NCI-H524 treated with DMSO at 0.1 percent for 48 hours (cell line): ENCODE measurements at places on chromosomes 16 and 17.

GRCh38 chr16:28258567-28258966, 33.8 kb upstream of the SBK1 start:
- DNase-seq = no peak

GRCh38 chr17:14833201-14833785, 431.8 kb downstream of the PMP22 start:
- DNase-seq = no peak

DNA sequence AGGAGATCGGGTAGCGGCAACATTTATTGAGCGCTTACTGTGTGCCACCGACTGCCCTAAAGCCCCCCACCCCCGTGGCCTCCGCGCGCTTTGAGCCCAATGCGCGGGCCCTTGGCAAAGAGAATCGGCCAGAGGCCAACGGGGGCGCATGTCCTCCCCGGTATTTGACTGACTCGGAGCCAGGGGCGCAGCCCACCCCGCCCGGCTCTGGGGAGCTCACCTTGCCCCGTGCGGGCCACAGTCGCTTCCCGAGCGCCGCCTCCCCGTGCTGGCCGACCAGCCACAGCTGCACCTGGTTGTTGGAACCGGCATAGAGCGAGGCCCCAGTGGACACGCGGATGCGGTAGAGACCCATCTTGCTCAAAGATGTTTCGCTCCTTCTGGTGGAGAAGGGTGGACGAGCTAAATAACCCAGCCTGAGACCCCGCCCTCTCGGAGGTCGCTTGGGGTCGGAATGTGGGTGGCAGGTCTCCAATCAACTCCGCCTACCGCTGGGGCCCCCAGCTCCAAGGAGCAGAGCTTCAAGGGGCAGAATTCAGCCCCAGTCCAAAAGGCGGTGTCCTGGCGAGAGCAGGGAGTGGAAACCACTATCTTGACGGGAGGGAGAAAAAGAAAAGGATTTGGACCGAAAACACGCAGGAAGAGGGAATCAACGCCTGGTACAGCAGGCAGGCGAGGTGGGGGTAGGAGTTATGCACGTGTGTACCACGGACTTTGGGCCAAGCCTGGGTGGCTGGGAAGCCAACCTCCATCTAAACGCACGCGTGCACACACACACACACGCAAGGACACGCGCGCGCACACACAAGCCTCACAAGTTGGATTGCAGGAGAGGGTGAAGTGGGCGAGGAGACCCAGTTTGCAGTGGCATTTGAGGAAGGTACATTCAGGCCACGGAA, at the start of gene ALOX15:
ALOX15 (minus strand) TSS at position 382 of the 899 bp plus-strand sequence; CDS start at position 355, 27 bp downstream.
- no peak for DNase-seq

DNA sequence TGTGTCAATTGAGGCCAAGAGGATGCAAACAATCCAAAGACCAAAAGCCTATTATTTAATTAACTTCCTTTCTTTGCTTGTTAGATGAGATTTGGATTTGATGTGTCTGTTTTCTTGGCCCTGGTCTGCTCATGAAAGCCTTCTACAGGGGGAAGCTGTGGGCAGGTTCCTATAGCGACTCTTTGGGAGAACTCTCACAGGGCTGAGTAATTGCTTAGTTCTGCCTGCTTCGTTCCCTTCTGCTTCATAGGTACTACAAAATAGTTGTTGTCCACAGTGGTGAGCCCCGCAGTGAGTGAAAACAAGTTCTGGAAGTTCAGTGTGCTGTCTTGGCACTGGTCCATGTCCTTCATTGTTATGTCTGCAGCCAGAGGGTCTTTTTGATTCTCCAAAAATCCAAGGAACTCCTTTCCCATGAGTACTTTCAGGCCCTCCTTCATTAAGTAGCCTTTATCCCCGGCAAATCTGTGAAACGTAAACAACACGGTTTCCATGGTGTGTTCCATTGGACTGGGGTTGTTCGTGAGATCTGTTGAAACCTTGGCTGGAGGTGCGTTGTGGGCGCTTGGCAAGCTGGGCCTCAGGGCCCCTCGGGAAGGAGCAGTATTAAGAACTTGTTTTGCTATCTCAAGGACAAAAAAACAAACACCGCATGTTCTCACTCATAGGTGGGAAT, 30.0 kb upstream of the ANKRD40CL start:
- no peak for DNase-seq

- no peak for DNase-seq
Observed at GRCh38 chr16:66161269-66161668, 205.2 kb upstream of the CDH5 start.

DNA sequence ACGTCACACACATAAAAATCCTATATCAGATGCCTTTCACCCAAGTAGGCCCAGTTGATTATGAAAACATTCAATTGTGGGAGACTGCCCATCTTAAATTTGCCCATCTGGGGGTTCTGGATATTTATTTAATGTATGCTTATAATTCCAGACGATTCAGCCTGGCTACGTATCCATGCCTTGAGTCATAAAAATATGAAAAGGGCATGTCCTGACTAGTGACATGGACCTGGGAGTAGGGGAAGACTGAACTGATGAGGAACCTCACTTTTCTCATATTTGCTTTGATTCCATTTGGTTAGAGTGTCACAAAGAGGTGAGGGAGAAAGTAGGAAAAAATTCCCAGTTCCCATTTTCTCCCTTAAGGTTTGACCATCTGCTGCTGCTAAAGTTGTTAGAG, 122.5 kb upstream of the GNAO1 start:
- DNase-seq = no peak

DNA sequence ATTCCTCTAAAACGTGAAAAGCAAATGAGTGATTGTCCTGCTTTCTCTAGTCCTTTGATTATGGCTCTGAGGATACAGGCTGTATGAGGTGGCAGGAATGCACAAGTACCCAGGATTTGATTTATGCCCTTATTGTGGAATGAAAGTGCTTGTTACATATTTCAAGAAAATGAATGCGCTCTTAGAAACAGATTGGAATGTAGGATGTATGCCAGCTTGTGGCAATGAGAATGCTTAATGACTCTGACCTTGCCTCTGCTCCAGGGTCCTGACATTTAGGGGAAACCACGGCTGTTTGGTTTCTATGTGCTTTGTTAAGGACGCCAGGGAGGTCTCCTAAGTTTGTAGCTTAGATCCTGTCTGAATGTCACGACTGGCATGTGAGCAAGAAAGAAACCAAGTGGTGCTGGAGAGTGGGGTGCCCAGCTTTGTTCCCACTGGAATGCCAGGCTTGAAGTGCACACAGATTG, 22.0 kb downstream of the PRCD start:
- no peak for DNase-seq

- no peak for DNase-seq
Observed at GRCh38 chr17:44241106-44241624, 21.7 kb upstream of the UBTF start.

DNA sequence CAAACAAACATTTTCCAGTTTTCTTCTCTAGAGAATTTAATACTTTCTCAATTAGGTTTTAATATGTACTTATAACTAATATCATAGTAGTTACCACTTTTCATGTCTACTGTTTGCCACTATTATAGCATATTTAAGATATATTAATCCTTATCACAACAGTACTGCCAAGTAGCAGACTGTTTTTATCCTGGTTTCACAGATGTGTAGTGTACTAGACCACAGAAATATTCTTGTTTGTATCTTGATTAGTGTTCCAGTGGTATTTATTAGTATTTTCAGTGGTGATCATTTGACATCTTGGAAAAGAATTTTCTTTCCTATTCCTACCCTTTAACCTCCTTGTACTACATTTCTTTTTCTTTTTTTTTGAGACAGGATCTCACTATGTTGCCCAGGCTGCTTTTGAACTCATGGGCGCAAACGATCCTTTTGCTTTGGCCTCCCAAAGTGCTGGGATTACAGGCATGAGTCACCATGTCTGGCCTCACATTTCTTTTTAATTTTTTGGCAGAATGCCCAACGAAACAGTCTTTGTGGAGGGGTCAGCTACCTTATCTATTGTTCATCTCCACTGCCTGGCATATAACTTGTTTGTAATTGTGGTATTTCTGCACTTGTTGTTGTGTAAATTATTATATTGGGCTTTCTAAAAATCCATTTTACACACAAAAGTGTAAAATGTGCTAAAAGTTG, 27.2 kb downstream of the MAP2K4 start:
- DNase-seq = no peak

DNA sequence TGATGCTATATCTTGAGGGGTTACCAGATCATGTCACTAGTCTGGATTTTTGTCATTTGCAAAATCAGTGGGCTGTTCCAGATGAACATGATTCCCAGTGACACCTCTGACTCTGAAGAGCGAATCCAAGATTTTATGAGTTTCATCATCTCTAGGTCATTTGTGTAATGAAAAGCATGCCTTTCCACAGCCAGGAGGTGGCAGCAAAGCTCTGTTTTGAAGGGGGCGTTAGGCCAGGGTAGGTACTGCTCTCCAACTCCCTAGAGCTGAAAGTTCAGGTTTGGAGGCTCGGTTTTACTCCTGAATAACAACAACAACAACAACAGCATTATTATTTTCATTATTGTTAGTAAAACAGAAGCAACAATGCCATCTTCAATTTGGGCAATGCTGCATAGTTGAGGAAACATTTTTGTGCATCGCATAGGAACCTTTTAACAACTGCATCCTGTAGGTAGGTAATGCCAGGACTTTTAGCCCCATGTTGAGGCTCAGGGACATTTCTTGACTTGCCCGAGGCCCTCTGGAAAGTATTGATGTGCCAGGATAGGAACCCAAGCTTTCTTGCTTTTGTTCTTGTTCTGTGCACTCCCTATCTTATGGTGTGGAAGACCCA, 77.0 kb downstream of the MYH13 start:
- DNase-seq = no peak

GRCh38 chr16:54317101-54317611, 30.6 kb upstream of the IRX3 start:
- DNase-seq = no peak

GRCh38 chr16:3070608-3071111, 5.2 kb downstream of the IL32 start:
- DNase-seq = no peak

DNA sequence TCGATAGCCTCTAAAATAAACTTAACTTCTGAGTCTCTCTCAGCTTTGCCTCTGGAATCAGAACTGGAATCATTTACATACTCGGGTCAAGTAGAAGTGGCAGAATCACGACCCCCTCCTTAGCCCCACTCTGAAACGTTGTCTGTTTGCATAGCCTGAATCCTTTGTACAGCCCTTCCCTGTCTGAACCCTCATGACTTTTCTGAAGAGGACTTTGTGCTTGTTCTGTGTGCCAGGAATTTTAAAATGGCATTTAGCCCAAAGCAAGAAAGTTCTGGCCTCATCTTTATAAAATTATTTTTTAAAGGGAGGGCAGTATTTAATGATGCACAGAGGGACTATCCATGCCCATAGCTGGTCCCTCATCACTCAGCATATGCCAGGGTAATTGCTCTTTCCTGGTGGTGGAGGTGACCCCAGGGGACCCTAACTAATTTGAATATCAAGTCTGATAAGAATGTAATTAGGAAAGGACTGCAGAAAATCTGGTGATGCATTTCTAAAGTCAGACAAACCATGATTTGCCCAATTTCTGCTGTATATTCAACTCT, 342.7 kb upstream of the TNRC6C start:
- no peak for DNase-seq

DNA sequence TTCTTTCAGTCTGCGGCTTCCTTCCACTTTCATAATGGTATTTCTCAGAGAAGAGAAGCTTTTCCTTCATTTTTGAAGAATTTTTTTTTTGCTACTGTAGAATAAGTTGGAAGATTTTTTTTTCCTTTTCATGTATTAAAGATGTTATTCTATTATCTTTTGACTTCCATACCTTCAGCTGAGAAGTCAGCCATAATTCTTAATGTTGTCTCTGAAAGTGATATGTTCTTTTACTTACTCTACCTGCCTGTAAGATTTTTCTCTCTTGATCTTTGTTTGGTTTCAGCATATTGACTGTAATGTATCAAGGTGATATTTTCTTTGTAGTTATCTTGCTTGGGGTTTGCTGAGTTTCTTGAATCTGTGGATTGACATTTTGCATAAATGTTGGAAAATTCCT, 143.5 kb upstream of the TOX3 start:
- DNase-seq = no peak

DNA sequence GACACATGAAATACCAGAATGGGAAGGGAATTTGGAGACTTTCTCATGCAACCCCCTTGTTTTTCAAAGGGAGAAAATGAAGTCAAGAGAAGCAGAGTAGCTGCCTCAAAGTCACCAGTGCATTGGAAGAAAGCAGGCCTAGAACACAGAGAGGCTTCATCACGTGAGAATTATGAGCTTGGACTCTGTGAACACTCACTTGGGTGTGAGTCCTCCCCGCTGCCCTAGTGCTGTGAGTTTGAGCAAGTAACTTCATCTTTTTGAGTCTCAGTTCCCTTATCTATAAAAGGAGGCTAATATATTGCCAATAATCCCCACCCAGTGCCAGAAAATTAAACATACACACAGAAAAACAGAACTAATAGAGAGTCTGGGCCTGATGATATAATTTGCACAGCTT, 315.8 kb downstream of the XYLT1 start:
- no peak for DNase-seq

DNA sequence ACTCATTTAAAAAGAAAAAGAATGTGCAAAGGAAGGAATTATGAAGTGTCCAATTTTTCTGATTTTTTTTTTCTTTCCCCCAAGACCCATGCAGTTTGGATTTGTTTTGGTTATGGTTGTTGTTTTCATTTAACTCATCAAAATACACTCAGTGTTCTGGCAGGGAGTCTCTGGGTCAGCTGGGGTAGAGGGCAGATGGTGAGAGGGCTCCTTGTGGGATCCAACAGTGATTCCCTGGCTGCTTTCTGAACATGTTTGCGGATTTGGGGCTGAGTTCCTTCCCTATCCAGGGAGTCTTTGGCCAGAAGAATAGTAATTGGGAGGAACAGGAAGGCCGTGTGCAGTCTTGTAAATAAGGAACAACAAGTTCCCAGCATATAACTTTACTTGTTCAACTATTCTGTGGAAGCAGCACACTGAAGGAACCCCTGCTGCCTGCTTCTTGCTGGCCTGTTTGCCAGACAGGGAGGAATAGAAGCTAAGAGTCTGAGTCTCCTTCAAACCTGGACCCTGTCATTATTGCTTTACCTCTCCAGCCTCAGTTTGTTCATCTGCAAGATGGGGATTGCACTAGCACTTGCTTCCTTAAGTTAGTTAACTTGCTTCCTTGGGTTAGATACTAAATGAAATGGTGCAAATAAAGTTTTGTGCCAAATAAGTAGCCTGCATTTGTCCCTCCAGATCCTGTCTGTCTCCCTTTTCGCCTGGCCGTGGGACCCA, 32.1 kb downstream of the C17orf67 start:
- no peak for DNase-seq

- DNase-seq = no peak
Observed at GRCh38 chr17:63681530-63681929, 18.4 kb downstream of the LIMD2 start.

GRCh38 chr17:78665952-78666920, 89.0 kb upstream of the DNAH17 start:
- DNase-seq = no peak

- DNase-seq = no peak
Observed at GRCh38 chr17:59853168-59853918, 39.4 kb downstream of the TUBD1 start.

- DNase-seq = no peak
Observed at GRCh38 chr17:6913608-6914443, 82.0 kb upstream of the ALOX12 start.

GRCh38 chr17:39621523-39622379, 5.0 kb upstream of the PPP1R1B start:
- no peak for DNase-seq
